ENCODE measurements at places on chromosomes 3 and 15.
A peak's percentile ranks its signal among the peaks of the same experiment; 100 is the strongest.

DNA sequence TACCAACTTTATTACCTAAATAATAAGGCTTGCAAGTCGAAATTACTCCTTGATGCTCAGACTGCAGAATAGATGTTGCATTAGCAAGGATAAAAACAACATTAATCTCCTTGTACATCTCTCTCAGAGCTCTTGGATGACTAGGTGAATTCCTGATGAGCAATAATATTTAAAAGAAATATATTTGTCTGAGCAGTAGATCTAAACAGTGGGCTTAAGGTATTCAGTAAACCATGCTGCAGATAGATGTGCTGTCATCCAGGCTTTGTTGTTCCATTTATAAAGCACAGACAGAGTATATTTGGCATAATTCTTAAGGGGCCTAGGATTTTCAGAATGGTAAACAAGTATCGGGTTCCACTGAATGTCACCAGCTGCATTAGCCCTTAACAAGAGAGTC is 257.1 kb downstream of the TUSC7 start:
- no peak for DNase-seq

GRCh38 chr15:52255008-52255407 is 40.6 kb downstream of the MYO5C start:
- no peak for DNase-seq

- no peak for DNase-seq
These were observed 26.4 kb upstream of the RYR3 start for GRCh38 chr15:33284336-33284735.

GRCh38 chr3:97102641-97103040 is 288.2 kb downstream of the EPHA6 start:
- DNase-seq = no peak

- DNase-seq = no peak
These were observed 8.8 kb upstream of the SLC6A6 start for GRCh38 chr3:14393440-14394106.

GRCh38 chr3:42701371-42702065 is 1.1 kb downstream of the HHATL start:
- peak; percentile 84 for DNase-seq

DNA sequence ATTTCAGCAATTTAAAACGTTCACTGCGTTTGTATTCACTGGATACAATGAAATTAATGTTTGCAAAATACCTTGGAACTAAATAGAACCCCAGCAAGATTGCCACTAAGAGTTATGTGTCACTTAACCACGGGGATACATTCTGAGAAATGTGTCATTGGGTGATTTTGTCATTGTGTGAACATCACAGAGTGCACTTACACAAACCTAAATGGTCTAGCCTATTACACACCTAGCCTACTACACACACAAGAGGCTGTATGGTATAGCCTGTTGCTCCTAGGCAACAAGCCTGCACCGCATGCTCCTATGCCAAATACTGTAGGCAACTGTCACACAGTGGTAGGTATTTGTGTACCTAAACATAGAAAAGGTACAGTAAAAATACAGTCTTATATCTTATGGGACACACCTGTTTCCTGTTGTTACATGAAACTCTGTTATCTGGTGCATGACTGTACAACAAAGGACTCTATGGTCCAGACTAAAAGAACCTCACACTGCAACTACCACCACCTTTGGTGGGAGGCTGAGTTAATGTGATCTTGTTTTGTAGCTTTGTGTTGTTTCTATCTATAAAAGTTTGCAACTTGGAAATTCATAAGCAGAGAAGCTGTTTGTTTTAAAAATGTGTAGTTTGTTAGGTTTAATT is 92.2 kb upstream of the NTRK3 start:
- no peak for DNase-seq

- no peak for DNase-seq
These were observed 53.9 kb upstream of the HERC1 start for GRCh38 chr15:63887630-63888029.

- no peak for DNase-seq
These were observed 4.8 kb downstream of the CLN6 start for GRCh38 chr15:68224546-68225250.

- DNase-seq = peak; percentile 7
These were observed 1.5 kb downstream of the MSL2 start for GRCh38 chr3:136194409-136195257.

DNA sequence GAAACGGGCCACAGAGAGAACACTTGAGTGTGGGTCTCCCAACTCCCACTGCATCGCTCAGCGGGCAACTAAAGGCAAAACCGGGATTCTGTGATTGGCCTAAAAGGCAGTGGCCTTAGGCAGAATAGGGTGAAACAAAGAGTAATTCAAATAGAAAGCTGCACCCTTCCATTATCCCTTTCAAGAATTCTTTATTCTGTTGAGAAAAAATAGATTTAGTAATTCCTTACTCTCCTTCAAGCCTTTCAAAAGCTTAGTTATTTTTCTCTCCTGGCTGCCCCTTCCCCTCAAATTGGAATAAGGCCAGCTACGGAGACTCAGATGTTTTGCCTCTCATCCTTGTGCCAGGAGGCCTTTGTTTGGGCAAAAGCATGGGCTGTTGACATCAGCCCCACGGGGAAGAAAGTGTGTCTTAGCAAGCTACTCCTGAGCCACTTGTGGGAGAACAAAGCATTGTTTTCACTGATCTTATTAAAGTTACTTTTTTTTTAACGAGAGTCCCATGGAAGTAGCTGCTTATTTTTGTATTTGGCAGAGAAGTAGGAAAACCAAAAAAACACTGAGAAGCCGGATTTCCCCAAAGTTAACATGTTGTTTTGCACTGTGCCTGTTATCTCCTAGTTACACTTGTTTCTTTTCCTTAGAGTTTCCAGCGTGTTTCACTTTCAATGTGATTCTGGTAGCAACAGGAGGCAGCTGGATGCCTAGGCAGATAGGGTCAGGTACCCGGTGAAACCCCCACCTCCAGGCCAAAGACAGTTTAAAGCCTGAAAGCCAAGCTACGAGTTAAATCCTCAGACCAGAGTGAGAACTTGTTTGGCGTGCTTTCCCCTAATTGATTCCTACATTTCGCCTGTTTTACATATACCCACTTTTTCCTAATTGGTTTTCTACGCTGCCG is 2.2 kb downstream of the ST6GAL1 start:
- DNase-seq = no peak

DNA sequence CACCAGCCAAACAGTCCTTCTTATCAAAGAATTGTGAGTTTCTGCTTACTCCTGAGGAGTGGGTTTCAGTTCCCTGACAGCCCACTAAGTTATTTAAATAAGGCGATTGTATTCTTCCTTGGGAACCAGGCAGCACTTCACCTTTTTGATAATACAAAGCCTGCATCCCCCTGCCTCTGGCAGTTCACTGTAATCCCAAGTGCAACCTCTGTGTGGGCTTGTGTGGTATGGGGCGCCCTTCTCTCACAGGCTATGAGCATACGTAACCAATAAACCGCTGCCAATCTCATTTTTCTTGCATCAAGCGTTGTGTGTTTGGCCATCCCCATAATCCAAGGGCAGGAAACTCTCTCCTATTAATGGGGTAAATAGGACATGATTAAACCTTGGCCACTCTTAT is 1025.6 kb downstream of the NSUN3 start:
- DNase-seq = no peak

- peak; percentile 12 for DNase-seq
These were observed 151.1 kb downstream of the NUP210 start for GRCh38 chr3:13268961-13269441.

DNA sequence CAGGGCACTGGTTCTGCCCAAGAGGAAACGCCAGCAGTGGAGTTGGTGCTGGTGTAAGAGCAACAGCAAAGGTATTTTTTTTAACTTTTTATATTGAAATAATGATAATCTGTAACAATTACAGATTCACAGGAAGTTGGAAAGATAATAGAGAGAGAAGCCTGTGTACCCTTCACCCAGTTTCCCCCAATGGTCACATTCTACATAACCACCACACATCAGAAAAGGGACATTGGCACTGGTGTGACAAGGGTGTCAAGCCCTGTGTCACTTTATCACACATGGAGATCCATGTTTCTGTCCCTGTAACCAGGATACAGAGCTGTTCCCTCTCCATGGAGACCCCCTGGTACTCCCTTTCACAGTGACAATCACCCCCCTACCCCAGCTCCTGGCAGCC is 9.1 kb upstream of the PLXNA1 start:
- no peak for DNase-seq

GRCh38 chr3:134803051-134803505 is 8.0 kb downstream of the EPHB1 start:
- no peak for DNase-seq

DNA sequence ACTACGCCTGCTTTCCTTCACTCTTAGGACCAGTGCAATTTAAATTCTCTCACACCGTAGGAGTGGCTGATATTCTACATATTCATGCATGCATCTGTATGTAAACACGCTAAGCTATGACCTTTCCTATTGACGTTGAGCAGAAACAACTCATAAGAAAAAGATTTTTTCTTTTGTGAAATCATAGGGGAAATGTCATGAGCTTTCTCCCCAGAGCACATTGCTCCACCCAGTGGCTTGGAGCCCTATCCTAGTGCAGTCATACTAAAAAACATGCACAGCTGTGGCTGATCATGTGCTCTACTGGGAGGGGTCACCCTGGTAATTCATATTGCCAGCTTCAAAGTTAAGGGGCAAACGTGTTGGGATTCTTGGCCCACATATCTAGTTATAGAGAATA is 1.8 kb upstream of the MESD start:
- peak; percentile 18 for DNase-seq

GRCh38 chr3:52144796-52145735 is 9.2 kb downstream of the POC1A start:
- DNase-seq = no peak

DNA sequence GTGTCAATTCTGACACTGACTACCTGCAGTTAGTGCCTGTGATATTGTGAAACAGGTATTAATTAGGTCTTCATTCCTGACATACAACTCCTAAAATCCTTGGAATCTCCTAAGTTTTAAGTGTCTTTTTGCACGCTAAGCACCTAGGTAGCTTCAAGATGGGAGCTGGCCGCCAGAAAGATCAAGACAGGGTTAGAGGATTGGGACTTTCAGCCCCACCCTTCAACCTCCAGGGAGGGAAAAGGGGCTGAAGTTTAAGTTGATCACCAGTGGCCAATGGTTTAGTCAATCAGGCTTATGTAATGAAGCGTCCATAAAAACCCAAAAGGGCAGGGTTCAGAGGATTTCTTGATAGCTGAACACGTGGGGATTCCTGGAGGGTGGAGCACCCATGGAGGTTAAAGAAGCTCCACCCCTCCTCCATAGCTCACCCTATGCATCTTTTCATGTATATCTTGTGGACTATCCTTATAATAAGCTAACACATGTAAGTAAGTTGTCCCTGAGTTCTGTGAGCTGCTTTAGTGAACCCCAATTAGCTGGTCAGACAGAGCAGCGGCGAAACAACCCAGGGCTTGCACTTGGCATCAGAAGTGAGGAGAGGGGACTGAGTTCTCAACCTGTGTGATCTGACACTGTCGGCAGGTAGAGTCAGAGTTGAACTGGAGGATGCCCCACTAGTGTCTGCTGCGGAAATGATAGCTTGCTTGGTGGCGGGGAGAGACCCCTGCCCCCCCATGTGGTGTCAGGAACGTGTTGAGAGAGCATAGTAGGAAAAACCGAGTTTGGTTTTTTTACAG is 12.8 kb upstream of the SRP14 start:
- DNase-seq = no peak

- DNase-seq = no peak
These were observed 26.3 kb downstream of the MRPS11 start for GRCh38 chr15:88493844-88494243.

GRCh38 chr3:149390294-149390693 is 12.8 kb upstream of the TM4SF1 start:
- no peak for DNase-seq

DNA sequence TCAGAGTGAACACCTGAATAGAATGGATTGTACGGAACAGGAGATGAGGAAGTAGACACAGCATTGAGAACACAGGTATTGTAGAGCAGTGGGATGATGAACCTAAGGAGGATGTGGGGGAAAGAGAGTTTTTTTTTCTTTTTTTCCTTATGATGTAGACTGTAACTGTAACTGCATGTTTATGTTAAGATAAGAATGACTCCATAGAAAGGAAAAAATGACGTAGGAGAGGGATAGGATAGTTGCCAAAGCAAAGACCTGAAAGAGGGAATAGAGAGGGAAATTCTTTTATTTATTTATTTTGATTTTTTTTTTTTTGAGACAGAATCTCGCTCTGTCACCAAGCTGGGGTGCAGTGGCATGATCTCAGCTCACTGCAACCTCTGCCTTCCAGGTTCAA is 33.2 kb downstream of the APH1B start:
- DNase-seq = no peak

GRCh38 chr15:64582202-64582601 is 121.8 kb downstream of the ZNF609 start:
- no peak for DNase-seq

DNA sequence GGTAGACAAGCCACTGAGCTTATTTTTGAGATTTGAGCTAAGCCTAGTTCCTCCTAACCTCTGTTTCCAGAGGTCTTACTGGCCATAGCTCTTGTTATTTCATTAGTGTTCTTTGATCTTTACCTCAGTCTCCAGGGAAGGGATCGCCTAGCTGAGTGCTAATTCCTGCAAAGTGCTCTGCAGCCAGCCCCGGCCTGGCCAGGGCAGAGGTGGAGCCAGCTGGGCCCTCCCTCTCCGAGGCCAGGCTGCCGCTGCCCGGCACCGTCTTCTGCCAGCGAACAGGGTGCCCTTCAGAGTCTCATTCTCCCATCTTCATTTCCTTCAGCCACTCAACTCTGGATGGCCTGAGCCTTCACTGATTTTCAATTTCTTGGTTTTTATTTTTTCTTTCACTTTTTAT is 19.7 kb downstream of the FAN1 start:
- DNase-seq = peak; percentile 77

DNA sequence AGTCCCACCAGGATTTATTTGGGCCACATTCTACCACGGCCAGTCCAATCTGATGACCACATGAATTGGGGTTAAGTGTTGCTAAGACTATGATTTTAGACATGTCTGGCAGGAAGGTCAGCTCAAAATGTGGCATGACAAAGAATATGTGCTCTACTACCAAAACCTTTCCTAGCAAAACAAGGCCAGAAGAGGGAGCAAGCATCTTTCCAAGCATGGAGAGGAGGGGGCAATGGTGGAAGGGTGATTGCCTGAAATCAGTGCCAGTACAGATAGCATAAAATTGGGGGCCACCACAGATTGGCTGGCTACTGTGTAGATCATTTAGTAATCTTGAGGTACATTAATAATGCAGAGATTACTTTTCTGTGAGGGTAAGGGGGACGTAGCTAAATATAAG is 43.2 kb downstream of the TMEM39A start:
- DNase-seq = no peak

- DNase-seq = no peak
These were observed 1.6 kb upstream of the KLF15 start for GRCh38 chr3:126358816-126359181.

DNA sequence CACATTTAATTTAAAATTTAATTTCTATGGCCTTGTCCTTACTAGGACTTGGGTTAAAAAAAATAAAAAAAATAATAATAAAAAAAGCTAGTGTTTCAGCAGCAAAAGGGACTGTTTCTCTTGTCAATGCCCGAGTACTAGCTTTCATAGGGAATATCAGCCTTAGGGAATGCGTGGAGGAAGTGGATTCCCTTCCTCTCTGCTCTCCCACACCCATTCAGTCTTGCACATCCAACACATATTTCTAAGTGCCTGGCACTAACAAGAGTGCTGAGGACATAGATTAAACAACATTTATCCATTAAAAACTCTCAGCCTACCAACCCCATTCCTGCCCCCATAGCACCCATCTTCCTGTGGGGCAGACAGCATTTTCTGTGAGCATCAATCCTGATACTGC is 6.2 kb downstream of the ZNF385D start:
- DNase-seq = no peak
